ENCODE measurements at places on chromosomes 13 and 19.

- no peak for DNase-seq
These were observed 242.2 kb downstream of the B3GLCT start for GRCh38 chr13:31441800-31442510.

GRCh38 chr13:62635161-62635560, 1219.5 kb upstream of the PCDH20 start:
- DNase-seq, result no peak

DNA sequence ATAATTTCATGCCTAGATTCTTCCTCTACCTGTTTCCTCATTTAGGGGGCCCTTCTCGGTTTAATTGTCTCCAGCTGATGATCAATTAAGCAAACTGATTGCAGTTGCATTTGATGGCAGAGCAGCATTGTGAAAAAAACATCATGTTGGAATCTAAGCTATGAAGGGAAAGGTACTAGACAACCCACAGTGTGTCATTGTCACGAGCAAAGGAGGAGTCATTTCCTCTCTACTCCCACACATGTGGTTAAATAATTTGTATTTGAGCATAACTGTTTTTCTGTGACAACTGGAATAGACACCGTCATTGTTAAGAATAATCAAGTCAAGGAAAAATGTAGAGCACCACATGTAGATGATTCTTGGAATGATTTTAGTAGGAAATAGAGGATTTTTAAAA, 240.3 kb downstream of the DCT start:
- no peak for DNase-seq

- DNase-seq, result peak; percentile 78
These were observed 24.0 kb downstream of the ZNF564 start for GRCh38 chr19:12527034-12527836.

- DNase-seq, result no peak
These were observed at the start of gene FFAR1 for GRCh38 chr19:35347171-35347929. TSS of gene FFAR1 (plus strand) at chr19:35347902. CDS start at chr19:35351552, 3,650 bp downstream.

DNA sequence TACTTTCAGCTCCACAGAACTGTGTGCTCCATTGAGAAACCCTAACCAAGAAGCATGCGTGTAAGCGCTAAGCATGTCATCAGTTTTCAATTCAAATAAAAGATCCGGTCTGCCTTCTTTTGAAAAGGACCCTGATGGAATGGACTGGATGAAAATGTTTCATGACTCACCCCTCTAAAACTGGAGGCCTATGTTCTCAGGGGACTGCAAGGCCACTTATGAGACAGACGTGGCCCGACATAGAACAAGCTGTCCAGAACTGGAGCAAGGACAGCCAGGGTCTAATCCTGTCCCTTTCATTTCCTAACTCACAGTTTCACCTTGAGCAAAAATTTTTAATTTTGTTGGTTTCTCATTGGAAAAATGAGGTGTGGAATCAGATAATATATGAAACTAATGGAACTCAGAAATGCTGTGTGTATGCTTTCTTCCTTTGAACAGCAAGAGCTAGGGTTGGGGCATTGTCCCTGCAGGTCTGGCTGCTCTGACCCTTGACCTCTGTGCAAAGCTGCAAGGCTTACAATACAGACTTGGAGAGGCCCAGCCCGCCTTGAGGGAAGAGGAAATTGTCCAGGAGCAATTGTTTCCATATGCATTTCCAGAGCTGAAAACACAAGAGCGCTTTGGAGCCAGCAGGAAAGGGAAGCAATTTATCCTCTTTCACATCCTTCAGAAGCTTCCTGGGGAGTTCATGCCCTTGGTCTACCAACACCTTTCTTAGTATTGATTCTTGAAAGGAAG, 553.4 kb upstream of the KLF12 start:
- DNase-seq, result no peak

GRCh38 chr19:48591021-48591420, 15.5 kb upstream of the SPACA4 start:
- peak; percentile 73 for DNase-seq

DNA sequence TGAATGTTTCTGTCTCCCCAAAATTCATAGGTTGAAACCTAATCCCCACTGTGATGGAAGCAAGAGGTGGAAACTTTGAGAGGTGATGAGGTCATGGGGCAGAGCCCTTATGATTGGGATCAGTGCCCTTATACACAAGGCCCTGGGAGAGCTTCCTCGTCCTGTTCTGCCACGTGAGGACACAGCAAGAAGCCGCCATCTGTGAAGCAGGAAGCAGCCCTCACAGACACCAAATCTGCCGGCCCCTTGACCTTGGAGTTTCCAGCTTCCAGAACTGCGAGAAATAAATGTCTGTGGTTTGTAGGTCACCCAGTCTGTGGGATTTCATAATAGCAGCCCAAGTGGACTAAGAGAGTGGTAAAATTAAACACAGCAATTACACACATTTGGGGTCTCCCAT, 737.4 kb downstream of the UQCRFS1 start:
- DNase-seq, result no peak

- DNase-seq, result no peak
These were observed 38.9 kb downstream of the VAV1 start for GRCh38 chr19:6811378-6811777.

- peak; percentile 40 for DNase-seq
These were observed 1.3 kb downstream of the RAD23A start for GRCh38 chr19:12946731-12947496.

GRCh38 chr19:12969292-12969988, at the start of gene DAND5:
TSS of gene DAND5 (plus strand) at chr19:12969576. CDS start at chr19:12969661, 85 bp downstream.
- DNase-seq, result no peak

GRCh38 chr19:18663940-18664530, 19.4 kb upstream of the CRTC1 start:
- no peak for DNase-seq

GRCh38 chr19:33391631-33392249, 18.2 kb downstream of the CEBPG start:
- DNase-seq, result no peak

DNA sequence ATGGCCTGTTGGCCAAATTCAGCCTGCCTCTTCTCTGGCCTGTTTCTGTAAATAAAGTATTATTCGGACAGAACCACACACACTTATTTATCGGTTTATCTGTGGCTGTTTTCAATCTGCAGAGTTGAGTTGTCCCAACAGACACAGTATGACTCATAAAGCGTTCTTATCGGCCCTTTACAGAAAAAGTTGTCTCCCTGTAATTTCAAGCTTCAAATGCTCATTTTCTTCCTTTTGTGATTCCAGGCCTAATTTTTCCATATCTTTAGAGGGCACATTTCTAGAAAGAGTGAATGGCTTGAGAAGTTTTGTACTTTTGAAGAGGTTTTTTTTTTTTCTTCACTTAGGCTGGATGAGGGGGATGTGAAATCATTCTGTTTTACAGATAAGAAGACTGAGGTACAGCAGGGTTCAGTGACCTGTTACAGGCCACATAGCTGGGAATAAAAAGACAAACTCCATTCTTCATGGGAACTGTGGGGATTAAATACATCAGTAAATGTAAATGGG, 440.9 kb downstream of the TSHZ3 start:
- no peak for DNase-seq

- DNase-seq, result no peak
These were observed 2.2 kb upstream of the USPL1 start for GRCh38 chr13:30615481-30615865.

- DNase-seq, result no peak
These were observed 11.2 kb downstream of the ZNF317 start for GRCh38 chr19:9151367-9151766.

GRCh38 chr13:50844084-50844875, 788 bp upstream of the DLEU7 start:
- DNase-seq, result peak; percentile 6

GRCh38 chr13:108728370-108728769, 99.0 kb downstream of the MYO16 start:
- DNase-seq, result peak; percentile 94

DNA sequence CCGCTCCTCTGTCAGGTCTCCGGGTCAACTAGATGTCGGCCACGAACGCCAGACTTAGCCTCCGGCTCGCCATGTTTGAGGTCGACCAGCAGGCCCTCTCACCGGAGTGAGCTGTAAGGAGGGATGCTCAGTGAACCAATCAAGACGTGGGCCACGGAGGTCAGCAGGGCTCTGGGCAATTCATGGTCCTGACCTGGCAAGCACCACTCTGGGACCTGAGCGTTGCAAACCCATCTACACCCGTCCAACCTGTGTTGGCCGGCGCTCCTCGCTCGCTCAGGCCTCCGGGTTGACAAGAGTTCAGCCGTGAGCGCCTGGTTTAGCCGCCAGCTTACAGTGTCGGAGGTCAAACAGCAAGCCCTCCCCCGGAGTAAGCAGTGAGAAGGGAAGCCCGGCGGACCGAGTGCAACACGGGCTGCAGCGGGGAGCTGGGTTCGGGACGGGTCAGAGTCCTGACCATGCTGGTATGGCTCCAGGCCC, 1361.9 kb downstream of the UQCRFS1 start:
- no peak for DNase-seq

DNA sequence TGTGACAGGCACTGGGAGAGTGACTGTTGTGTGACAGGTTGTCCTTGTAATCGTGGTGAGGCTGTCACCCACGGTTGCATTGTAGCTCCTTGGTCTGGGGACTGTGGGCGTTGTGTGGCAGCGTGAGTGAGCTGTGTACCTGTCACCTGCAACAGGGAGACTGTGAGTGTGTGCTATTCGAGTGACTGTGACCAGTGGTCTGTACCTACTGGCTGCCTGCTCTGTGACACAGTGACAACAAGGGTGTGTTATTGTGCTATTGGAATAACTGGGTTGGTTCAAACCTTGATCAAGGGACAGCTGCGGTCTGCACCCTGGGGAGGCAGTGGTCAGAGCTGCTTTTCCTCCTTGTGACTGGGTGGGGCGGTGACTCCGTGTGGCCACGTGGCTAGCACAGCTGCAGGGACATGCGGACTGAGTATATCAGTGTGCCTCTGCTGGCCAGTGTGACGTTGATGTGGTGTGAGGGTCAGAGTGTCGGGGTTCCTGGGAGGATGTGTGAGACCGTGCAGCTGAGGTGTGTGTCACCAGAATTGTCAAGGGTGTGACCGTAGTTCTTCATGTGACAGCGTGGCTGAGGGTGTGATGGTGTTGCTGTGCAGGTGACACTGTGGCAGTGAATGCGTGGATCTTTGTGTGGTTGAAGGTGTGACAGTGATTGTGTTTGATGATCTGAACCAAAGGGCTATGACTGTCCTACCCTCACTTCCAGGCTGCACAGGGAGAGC, 10.1 kb upstream of the NFIX start:
- DNase-seq, result no peak

DNA sequence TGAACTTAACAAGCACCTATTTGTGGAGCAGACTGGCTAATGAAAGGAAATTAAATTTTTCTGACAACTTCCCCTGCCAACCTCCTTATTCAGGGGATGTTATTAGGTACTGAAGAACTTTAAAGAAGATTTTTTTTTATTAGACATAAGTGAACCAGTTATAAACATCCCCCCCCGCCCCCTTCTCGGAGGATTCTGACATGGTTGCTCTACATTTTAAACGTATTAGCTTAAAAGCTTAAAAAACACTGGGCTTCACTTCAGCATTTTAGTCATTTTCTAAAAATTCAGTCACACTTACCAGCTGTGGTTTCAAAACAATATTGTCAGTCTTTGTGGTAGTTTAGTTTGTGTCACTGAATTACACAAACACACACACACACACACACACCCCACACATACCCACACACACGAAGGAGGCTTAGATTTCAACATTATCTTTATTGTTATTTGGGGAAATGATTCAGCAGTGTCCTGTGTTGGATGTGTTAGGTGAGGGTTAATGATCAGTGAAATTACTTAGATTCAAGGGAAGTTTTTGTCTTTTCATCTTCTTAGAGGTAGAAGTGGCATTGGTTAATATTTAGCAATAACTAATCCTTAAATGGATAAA, 145.7 kb downstream of the PCCA start:
- peak; percentile 45 for DNase-seq

- no peak for DNase-seq
These were observed 65.8 kb upstream of the SERP2 start for GRCh38 chr13:44307844-44308243.

DNA sequence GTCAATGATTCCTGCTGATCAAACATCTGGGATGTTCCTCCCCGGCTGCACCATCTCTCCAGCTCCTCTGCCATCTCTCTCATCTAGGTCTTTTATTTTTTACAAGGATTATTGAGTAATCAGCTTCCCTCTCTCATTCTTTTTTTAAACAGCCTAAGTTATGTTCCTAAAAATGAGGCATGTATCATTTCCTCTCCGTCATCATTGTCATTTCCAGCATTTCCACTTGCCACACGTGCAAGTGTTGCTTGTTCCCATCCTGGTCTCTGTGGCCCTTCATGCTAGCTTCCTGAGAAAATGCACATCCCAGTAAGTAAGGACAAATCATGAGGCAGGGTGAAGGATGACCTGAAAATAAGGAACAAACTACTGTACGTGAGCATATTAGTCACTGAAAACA, 102.7 kb upstream of the POSTN start:
- no peak for DNase-seq

GRCh38 chr19:33818411-33818810, 21.7 kb downstream of the KCTD15 start:
- DNase-seq, result no peak

GRCh38 chr13:24910502-24911132, 146.6 kb downstream of the RNF17 start:
- DNase-seq, result no peak

DNA sequence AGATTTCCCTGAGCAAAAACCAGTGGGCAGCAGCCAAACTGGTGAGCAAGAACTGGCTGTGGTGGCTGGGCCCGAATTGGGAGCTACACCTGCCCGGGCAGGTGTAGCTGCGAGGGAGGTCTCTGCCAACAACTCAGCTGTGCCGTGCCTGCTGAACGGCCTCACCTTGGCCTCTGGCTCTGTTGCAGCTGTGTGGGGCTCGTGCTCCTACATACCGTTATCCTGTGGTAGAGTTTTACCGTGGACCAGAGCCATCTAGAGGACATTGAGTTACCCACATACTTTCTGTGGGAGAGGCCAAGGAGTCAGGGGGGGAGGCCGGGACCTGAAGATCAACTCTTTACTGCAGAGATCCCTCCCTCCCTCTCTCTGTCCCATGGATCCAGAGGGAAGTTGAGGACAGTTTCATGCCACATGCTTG, 113.2 kb downstream of the TM9SF2 start:
- DNase-seq, result peak; percentile 77

- DNase-seq, result no peak
These were observed 77.2 kb upstream of the PABPC3 start for GRCh38 chr13:25018729-25019115.

DNA sequence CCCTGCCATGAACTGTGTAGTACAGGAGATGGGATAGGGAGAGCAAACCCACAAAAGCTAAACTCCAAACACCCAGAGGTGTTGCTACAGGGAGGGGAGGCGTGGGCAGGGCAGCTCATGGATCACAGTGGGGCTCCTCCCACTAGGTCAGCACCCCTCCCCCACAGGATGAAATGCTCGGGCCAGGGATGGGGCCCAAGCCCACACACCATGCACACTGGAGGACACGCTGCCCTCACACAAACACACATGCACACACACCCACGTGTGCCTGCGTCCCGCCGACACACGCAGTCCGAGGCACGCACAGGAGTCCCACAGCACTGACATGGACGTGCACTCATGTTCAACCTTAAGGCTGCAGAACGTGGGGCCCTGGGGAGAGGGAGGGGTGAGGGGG, 6.0 kb upstream of the CCNP start:
- DNase-seq, result no peak
